GM12892 (cell line): ENCODE measurements at places on chromosomes 6 and 20.

GRCh38 chr6:153087436-153087835 lies 43.6 kb downstream of the RGS17 start:
- no peak for DNase-seq

GRCh38 chr6:139165324-139165723 lies 30.4 kb downstream of the HECA start:
- no peak for DNase-seq

DNA sequence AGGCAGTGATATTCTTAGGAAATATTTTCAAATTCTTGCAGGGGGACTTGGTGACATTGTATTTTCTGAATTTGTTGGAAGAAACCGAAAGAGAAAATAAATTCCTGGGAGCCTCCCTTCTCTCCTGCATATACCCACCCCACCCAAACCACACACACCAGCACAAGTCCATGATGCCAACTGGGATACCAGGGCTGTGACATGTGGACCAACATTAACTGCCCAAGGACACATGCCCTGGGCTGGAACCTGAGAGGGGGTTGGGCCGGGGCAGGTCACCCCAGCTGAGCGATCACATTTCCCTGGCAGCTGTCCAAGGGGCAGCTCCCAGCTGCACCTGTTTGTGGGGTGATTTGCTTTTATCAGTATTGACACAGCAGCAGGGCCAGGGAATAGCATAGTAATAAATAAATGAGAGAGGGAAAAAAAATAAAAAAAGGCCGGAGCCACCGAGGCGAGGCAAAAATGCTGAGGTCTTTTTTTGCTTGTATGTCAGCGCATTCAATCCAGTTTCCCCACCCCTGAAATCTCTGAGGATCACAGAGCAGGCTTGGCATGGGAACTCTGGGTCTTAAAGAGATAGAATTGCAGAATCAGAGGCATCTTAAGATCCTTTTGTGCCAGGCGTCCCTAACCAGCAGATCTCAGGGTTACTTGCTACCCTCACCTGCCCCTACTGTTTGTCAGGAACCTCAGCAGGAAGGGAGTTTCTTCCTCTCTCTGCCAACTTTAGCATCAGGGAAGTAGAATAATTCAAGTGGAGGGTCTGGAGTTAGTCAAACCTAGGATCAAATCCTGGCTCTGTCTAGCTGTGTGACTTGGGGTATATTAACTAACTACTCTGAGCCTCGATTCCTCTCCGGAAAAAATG lies 66.5 kb upstream of the PIM1 start:
- DNase-seq: no peak

DNA sequence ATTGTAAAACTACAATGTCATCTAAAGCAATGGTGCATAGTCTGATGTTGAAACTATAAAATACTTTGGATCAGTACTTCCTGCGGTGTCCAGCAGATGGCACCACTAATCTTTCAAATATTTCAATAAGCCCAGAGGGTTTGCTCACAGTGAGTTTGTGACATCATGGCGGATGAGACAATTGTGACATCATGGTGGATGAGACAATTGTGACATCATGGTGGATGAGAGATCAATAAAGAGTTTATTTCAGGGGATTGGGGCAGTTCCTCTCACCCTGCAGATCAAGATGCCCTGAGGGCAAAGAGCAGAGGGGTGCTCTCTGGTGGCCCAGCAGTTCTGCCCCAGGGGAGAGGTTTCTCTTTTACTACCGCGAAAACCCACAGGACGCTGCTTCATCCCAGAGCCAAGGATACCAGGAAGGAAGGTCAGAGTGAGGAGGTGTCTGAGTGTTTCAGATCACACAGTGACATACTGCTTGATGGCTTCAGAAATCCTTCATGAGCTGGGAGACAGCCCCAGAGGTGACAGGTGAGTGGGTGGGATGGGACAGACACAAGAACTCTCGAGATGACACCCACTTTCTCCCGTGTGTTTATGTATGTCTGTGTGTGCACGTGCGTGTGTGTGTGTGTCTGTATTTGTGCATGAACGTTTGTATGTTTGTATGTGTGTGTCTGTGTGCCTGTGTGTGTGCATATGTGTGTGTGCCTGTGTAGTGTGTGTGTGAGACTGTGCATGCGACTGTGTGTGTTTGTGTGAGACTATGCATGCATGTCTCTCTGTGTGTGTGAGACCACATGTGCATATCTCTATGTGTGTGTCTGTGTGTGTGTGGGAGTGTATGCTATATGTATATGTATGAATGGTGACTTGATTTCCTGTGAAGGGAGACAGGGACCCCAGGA lies 7.3 kb upstream of the ULBP2 start:
- no peak for DNase-seq

DNA sequence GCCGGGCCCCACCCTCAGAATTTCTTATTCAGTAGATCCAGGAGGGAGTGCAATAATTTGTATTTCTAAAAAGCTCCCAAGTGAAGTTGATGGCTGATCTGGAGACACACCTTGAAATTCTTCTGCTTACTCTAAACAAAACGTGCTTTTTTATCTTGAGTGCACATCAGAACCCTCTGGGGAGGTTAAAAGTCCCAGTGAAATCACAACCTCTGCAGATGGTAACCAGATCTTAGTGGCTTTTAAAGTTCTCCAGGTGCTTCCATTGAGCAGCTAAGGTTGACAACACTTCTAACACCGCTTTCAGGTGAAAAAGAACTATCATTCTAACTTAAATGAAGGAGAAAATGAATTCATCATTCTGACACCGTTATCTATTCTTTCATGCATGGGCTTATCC lies 45.6 kb upstream of the ESR1 start:
- DNase-seq: no peak

DNA sequence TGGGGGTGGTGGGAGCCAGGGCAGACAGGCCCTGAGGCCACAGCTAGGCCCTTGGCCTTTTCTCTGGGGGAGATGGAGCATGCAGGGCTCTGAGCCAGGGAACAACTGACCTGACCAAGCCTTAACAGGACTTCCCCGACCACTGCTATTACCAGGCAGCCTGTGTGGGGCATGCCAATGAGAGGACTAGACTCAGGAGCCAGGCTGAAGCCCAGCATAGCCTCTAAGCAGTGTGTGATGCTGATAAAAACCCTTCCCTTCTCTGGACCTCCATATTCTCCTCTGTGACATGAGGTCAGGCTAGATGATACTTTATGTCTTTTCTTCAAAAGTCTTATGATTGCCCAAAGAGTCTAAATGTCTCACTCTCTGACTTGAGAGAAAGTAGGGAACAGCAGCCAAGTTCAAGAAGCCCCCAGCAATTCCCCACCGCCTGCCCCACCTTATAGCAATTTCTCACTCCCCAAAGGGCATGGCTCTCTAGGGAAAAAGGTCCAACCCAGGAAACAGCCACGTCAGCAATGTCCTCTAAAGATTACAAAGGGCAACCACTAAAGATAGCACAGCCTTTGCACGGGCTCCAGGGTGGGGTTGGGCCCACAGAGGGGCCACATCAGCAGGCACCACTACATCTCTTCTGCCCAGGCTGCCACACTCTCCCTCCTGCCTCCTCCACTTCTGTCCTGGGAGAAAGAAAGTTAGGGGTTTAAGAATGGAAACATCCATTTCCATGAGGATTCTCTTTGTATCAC lies 71.3 kb downstream of the TRERF1 start:
- no peak for DNase-seq

DNA sequence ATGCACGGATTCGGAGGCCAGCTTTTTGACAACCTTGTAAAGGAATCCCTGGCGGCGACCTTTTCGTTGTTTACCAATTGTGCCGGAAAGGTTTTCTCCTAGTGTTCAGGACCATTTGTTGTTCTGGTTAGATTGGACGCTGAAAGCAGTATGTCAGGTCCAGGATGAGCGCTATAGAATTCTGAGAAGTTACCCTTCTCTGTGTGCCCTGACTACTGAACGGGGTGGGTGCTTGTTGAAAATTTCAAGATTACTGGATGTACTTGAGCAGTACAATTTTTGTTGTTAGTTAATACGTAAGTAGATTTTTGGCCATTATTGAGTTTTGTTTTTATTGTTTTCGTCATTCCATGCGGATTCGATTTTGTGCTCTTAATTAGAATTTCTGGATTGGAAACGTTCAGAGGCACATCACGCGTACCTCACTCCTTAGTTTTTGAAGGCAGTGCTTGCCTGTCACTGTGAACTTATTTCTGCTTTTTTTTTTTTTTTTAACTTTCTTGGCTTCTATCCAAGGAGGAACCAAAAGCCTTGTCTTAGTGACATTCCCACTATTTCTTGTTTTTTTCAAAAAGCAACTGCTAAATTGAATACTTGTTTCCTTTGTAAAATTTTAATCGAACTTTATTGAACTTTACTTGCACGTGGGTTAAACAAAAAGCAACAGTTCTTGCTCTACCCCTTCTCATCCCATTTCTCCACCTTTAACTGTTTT lies 898 bp downstream of the XRN2 start:
- DNase-seq: no peak

GRCh38 chr20:35606127-35606526 lies 9.5 kb upstream of the SPAG4 start:
- no peak for DNase-seq

DNA sequence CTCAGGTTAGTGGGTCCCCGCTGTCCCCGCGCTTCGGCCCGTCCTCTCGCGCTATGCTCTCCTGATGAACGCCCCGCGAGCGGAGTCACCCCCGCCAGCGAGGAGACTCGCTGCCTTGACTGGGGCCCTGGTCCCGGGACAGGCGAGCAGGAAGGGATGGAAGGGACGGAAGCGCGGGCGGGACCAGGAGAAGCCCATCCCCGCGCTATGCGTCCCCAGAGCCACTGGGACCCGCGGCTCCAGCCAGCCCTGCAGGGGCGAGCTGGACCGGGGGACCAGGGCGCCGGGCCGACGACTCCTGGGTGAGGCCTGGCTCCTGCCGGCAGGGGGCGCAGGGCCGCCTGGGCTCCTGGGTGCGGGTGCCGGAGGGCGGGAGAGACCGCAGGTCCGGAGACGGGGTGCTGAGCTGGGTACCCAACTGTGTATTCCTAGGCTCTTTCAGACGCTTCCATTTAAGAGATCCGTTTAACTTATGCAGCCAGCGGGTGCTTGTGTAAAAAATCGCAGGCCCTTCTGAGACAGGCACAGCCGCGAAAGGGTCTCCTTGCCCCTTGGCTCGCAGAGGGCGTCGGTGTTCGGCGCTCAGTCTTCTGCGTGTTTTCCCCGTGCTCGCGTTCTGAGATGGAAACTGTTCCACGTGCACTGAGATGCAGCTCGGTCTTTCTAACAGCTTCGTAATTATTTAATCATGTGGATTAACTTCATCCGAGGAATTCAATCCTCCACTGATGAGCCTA lies 580 bp upstream of the SYCP2 start:
- peak; percentile 58 for DNase-seq

DNA sequence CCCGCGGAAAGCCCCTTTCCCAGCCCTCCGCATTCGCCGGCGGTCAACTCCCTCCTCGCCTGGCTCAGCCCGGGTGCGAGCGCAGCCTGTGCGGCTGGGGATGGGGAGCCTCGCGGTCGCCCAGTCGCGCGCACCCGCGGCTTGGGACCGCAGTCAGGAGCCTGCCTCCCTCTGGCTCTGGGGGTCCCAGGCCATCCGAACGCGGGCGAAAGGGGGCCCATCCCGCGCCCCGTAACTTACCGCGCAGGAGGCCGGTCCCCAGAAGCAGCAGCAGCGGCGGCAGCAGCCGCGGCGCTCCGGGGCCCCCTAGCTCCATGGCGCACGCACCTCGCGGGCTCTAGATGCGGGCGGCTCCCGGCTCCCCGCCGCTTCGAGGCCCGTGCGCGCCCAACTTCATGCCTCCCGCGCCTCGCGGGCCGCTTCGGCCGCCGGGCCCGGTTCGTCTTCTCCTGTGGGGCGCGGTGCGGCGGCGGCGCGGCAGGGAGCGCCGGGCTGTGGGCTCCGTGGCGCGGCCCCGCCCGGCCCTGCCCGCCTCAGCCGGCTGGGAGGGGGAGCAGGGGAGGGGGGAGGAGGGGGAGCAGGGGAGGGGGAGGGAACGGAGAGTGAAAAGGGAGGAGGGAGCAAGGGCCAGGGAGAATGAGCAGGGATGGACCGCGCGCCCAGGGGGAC lies at the start of gene CHRNA4:
CHRNA4 (minus strand) TSS at position 500 of the 669 bp plus-strand sequence; CDS start at position 316, 184 bp downstream.
- DNase-seq: no peak

GRCh38 chr6:44696686-44697085 lies 309.2 kb downstream of the CDC5L start:
- DNase-seq: no peak

DNA sequence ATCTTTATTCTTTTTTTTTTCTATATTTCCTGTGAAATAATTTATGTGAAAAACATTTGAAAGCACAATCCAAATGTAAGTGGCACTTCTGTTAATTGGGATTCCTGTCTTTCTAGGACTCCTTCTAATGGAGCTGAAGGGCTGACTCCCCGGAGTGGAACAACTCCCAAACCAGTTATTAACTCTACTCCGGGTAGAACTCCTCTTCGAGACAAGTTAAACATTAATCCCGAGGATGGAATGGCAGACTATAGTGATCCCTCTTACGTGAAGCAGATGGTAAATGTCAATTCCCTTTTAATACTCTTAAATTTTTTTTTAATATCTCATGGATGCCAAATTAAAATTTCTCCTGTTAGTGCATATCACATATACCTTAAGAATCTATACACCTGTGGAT lies 35.0 kb downstream of the CDC5L start:
- DNase-seq: no peak

- no peak for DNase-seq
Observed at GRCh38 chr20:30922129-30922528, 335.3 kb upstream of the DEFB115 start.

DNA sequence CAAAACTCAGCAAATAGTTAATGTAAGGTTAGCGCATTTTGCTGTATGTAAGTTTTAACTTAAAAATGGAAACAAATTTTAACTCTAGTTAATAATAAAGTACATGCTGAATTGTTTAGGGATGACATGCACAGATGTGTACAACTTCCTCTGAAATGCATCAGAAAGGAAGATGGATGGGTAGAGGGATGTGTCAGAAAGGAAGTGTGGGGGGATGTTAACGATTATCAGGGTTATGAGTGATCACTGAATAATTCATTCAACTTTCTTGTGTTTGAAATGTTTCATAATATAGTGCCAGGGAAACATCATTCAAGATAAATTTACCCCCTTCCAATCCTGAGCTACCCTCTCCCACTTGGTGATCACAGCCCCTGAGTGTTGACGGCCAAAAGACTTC lies 87.6 kb downstream of the FOXA2 start:
- no peak for DNase-seq

DNA sequence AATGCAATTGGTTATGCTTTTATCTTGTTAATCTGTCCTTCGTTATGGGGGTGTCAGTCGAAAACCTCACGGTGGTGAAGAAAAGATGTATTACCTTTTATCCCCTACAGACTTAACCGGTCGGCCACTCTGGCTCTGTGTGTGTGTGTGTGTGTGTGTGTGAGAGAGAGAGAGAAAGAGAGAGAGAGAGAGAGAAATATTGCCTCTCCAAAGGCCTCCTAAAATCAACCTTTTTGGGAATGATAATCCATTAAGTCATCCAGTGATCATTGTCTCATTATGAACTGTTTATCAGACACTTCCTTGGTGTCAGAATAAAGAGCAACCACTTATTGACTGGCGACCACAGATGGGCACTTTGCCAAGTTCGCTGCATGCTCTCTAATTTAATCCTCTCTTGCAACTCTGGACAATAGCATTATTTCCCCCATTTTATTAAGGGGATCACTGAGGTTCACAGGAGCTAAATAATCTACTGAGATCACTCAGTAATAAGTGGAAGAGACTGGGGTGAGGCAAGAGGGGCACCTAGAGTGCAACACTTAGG lies 30.7 kb downstream of the SLC35D3 start:
- DNase-seq: no peak

GRCh38 chr20:6562111-6562510 lies 205.4 kb upstream of the BMP2 start:
- DNase-seq: no peak
